ENCODE measurements at places on chromosomes 6 and 20. TPM values are rescaled to one million over a fixed set of nuclear protein-coding genes. Genes with fewer than 3 reads are reported as not detected.

- H3K27ac ChIP-seq: no peak overlapping the region
- H3K27me3 ChIP-seq: no peaks in the 10 kb centered on the region
- DNase-seq: no peak
Observed at GRCh38 chr6:112037783-112038216, 16.1 kb upstream of the CCN6 start.

GRCh38 chr20:19588241-19588640 lies 169.8 kb upstream of the RIN2 start:
- no peak overlapping the region for H3K4me3 ChIP-seq
- no peaks in the 10 kb centered on the region for H3K36me3 ChIP-seq
- H3K27ac ChIP-seq: no peak overlapping the region
- H3K4me1 ChIP-seq: no peaks in the 10 kb centered on the region
- no peak for DNase-seq

- H3K27ac ChIP-seq: no peak overlapping the region
- no peak for DNase-seq
- H3K4me1 ChIP-seq: no peaks in the 10 kb centered on the region
- no peaks in the 10 kb centered on the region for H3K36me3 ChIP-seq
Observed at GRCh38 chr6:52610745-52611355, 34.0 kb upstream of the TRAM2 start.

DNA sequence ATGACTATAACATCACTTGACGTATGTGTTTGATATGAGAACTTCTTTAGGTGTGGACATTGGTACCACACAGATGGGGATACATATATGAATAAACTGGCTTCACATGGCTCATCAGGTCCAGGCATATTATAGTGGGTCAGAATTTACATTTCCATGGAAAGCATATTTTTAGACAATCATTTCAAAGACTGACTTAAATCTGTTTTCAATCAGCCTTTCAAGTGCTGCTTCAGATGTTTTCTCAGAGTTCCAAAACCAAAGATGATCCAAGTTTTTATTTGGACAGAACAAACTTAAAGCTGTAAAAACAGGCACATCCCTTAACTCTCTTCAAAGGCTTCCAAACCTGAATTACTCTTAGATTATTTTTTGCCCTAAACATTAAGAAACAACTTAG lies 88.1 kb downstream of the PRSS35 start:
- H3K36me3 ChIP-seq: no peaks in the 10 kb centered on the region
- H3K27me3 ChIP-seq: no peaks in the 10 kb centered on the region
- no peak for DNase-seq
- no peak overlapping the region for H3K27ac ChIP-seq

PAQR8 gene
- 14.1 TPM for total RNA-seq

DNA sequence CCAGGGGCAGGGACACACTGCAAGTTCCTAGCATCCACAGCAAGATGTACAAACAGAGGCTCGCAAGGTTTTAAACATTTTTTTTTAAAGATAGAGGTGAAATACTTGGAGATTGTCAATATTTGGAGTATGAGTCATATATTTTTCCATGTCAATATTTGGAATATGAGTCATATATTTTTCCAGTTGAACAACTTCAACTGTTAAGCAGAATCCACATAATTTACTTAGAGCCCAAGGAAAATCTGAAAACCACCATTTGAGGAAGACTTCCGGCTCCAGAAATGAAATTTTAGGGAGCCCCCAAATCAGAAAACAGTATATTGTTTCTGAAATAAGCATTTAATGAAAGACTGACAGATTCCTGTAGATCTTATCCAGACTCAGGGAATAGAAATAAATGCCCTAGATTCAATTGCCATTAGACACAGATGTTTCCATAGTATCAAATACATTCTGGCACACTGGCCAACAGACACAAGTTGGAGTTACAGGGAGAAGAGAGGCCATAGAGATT lies 51.6 kb upstream of the FAM184A start:
- H3K36me3 ChIP-seq: no peaks in the 10 kb centered on the region
- H3K27ac ChIP-seq: no peak overlapping the region

- peak; percentile 76 for DNase-seq
- H3K4me3 ChIP-seq: no peak overlapping the region
- no peak overlapping the region for H3K27ac ChIP-seq
- peaks cover 7% of the 10 kb centered on the region for H3K4me1 ChIP-seq
Observed at GRCh38 chr6:29737707-29738630, 14.7 kb downstream of the HLA-F start.

MYCT1 gene
- total RNA-seq: not detected

OGFRL1 gene
- 9.9 TPM for total RNA-seq

- H3K27me3 ChIP-seq: peaks cover 7% of the 10 kb centered on the region
- no peaks in the 10 kb centered on the region for H3K36me3 ChIP-seq
- no peak for DNase-seq
- no peak overlapping the region for H3K4me3 ChIP-seq
- H3K27ac ChIP-seq: no peak overlapping the region
Observed at GRCh38 chr6:12200015-12200564, 90.1 kb upstream of the EDN1 start.

All from activated CD4-positive, alpha-beta memory T cell treated with anti-CD3 and anti-CD28 coated beads, Interleukin-2, amount 10 ng/mL, durations not matched to agents 7 days and 5 days (primary cell).